ENCODE measurements at places on chromosomes 1 and 21. TPM values are rescaled to one million over a fixed set of nuclear protein-coding genes. Genes with fewer than 3 reads are reported as not detected.
A peak's percentile ranks its signal among the peaks of the same experiment; 100 is the strongest.

The HEYL gene
- not detected for total RNA-seq

The ATP1A2 gene
- total RNA-seq = 10.1 TPM

The OR6N1 gene
- total RNA-seq = not detected

GRCh38 chr1:219988387-219988786 is 57.9 kb downstream of the EPRS1 start:
- peak; percentile 8 for DNase-seq

GRCh38 chr1:41242342-41243078 is 404 bp upstream of the SCMH1 start:
- DNase-seq = peak; percentile 26

DNA sequence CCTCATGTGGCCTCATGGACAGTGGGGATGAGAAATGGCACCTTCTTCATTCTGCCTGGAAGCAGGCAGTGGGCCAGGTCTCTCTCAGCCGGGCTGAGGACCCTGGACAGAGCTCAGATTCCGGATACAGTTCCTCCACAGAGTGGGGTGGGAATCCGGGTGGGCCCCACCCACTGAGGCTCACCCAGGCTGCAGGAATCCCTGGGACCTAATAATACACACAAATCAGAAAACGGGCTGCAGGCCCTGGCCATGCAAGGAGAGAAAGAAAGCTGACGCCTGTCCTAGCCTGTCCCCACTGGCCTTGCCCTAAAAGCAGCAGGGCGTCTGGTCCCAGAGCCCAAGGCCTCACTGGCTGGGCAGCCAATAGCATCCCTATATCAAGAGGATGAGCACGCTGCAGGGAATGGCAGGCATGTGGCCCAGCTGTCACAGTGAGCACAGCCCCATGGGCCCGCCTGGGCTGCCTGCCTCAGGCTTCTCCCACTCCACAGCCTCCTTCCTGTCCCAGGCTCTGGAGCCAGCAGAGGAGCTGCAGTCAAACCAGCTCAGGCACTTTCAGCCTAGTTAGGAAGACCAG is 25.3 kb downstream of the ACTA1 start:
- DNase-seq = peak; percentile 49

DNA sequence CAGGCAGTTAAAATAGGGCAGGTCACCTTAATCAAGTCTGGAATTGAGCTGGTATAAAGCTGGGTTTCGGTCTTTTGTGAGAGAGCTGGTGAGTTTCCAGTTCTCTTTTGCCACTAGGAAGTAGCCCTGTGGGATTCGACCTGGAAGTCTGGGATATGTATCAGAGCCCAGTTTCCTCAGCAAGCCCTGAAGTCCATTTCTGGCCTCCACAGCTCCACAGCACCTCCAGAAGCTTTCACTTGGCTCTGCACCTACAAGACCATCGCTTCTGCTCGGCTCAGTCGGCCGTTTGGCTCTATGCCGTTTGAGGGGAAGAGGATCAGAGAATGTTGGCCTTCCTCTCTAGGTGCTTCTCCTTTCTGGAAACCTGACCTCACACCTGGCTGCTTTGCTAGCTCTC is 148.0 kb downstream of the GALNT2 start:
- DNase-seq = peak; percentile 66

GRCh38 chr1:76005765-76006164 is 68.8 kb upstream of the ST6GALNAC3 start:
- peak; percentile 49 for DNase-seq

DNA sequence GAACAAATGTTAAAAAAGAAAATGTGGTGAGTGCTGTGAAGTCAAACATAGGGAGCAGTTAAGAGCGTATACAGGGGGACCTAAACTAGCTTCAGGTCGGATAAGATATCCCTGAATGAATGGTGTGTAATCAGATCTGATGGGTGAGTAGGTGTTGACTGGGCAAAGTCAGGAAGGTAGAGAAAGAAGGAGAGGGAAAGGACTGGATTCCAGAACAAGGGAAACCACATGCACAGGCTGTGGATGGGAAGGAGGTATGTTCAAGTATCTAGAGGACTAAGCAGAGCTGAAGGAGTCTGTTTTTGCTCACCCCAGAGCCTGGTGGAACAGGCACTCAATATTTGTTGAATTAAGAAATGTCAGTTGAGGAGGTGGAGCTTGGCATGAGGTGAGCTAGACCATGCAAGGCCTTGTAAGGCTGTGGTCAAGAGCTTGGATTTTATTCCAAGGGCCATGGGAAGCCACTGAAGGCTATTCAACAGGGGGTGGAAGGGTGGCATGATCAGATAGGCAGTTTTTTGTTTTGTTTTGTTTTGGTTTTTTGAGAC is 27.4 kb downstream of the MAP7D1 start:
- DNase-seq = peak; percentile 69

DNA sequence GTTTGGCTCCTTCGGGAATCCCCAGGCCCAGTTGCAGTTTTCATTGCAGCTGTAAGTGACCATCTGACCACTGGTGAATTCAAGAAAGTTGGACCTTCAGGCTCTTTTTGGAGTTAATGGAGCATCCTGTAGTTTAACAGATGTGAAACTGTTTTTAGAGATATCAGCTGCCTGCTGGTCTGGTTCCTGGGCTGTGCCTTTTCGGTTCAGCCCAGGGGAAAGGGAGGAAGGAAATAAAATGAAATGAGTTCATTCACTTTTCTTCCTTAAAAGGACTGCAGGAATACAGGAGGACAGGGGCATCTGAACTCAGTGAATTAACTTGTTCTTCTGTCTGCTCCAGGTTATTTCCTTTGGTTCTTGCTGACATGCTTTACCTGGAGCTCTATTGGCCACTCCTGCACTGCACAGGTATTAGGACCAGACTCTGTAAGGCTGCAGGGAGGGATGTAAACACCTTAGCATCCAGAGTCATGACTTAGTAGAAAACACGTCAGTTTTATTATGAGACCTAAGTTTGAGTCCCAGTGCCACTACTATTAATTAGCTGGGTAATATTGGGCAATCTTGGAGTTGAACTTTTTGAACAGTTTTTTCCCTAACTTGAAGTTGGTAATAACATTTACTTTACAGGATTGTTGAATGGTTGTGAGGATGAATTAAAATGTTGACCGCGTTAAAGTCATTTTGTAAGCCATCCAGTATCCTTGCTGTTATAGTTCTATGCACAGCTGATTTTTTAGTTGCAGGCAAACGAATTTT is 83.6 kb downstream of the LRRC8D start:
- DNase-seq = no peak

DNA sequence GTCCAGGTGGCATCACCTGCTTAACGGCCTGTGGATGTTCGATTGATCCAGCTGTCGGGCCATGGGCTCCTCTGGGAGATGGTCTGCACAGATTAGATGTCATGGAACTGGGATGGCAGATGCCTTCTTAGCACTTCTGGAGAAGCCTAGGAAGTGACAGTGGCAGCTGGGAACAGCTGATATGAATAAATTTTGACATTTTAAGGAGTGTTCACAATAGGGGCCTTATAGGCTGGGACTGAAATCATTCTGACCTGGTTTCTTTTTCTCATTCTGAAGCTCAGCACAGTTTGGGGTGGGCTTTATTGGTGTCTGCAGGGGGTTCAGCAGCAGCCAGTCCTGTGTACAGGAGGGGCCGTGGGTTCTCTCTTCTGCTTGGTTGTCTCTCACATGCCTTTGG is 175.3 kb downstream of the CACNA1E start:
- DNase-seq = no peak
